ENCODE measurements at places on chromosomes 12 and 14.

- no peak for DNase-seq
Measured at GRCh38 chr14:34593740-34594375, 36.1 kb downstream of the SNX6 start.

DNA sequence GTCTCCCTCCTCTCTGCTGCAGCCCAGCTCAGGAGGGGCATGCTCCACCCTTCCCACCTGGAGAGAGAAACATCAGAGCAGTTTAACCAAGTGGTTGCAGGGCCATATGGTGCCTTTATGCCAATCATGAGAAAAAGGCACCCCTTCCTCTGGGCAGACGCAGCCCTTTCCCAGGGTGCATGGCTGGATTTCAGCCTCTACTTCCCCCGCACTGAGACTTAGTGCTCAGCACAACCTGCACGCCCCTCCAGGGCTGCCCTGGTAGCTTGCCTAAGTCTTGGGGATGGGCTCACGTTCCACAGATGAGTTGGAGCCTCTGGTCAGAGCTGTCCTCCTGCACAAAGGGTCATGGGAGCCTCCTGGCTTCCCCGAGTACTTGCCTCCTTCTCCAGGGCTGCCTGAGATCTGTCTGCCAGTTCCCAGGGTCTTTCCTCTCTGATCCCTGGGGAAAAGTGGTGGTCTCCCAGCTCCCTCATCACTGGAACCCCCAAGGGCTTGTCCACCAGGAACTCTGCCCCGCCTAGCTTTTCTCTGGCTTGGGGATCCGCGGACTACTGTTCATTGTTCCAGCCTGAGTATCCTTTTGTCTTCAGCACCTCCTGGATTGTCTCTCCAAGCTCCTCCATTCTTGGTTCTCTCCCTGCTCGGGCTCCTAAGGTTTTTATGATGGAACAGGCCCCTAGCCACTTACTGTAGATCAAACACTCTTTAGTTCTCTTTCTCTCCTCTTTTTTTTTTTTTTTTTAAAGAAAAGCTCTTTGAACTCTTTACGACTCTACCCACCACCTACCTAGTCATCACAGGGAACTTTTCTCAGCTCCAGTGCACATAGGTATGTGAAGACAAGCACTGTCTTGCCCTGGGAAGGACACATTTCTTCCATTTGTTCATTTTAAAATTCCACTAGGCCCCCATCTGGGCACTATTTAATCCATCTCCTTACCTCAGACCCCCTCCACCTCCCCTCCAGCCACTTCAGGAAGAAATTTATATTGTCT, 6.1 kb upstream of the KRT74 start:
- DNase-seq: no peak

GRCh38 chr12:89708565-89709156, at the start of gene ATP2B1:
TSS of gene ATP2B1 (minus strand) at chr12:89708838. CDS start at chr12:89655886, 52,952 bp downstream.
- peak; percentile 83 for DNase-seq

DNA sequence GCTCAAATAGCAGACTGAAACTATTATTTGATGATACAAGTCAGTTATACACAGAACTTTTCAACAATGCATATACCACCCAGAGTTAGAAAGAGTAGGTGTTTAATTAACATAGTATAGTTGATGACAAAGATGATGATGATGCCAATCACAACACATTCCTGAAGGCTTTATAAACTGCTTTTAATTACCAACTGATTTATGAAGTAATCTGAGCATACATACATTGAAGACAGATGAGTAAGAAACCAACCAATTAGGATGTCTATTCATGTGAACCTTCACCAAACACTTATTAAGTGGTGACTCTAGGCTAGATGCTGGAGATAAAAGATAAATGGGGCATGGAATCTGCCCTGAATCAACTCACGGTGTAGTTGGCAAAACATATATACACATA, 600.9 kb upstream of the FLRT2 start:
- no peak for DNase-seq

DNA sequence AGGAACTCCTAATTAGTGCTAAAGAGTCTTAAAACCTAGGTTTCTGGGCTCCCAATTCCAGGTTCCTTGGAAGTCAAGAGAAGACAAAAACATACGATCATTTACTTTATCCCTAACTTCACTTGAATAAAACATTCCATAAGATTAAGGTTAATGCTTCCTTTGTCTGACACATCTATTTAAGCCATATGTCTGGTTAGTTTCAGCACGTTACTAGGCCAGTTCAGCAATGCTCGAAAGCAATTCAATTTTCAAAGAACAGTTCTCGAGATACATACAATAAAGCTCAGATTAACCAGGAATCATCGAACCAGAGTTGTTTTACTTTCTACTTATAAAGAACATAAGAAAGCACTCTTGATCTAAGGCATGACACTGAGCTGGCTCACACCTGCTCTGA, 68.0 kb upstream of the POC1B start:
- no peak for DNase-seq

DNA sequence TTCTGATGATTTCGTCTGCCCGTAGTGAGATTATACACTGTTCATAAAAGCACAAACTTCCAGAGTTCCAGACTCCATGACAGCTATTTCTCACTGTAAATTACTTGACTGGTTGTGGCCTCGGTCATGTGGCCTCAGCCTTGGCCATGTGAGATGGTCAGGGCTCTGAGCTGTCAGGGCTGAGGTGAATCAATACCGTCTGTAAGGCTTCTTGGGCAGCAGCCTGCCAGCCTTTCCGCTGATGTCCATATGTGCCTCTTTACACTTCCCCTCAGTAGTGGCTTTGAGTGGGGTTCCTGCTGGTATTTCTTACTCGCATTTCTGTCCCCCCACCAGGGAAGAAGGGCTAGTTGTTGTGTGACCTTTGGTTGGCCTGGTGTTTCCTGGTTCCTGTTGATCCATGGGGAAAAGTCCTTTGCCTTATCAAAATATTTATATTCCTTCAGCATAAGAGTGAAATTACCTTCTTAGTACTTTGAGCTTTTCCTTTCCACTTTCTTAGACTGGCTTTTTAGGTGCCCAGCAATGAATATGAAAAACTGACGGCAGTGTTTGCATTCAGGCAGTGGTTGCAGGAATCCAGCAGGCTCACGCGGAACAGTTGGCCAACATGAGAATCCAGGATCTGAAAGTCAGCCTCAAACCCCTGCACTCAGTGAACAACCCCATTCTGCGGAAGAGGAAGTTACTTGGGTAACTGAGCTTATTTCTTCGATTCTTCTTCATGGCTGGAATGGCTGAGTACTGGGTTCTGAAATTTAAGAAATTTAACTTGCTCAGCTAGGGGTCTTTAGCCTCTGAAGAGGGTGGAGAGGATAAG, 46.1 kb downstream of the MAPKAPK5 start:
- no peak for DNase-seq

Data from T-cell (primary cell).